ENCODE measurements at places on chromosomes 6 and 20.
A peak's percentile ranks its signal among the peaks of the same experiment; 100 is the strongest.

DNA sequence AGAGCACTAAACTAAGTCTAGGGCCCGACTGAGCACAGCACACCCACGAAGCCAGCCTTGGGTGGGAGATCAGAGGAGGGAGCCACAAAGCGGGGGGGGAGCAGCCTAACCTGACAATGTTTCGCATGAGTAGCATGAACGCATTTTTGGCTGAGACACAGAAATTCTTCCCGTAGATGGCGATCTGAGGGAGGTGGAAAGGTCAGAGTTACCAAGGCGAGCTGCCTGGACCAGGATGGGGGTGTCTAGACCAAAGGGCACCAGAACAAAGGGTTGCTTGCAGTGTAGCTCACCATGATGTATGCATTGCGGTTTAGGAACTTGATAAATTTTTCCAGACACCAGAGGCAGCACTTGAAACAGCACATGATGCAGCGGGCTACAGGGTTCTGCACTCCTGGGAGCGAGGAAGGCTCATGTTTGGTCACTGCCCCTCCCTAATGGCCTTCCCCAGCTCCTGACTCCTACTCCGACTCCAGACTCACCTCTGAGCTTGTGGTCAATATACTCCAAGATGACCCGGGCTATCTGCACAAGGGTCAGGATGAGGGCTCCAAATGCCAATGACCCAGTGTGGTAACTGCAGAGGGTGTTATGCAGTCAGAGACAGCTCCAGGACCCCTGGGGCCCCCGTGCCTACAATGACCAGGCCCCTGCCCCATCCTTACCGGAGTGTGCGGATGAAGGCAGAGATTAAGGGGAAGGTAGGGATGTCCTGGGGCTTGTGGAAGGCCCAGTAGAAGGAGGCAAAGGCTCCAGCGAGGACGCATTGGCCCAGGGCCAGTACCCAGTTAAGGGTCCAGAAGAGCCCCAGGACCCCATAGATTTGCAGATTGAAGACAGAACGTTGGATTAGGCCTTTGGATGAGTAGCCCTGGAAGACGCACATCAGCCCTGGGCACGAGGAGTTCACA, 2.8 kb upstream of the NEU1 start:
- no peak for DNase-seq

GRCh38 chr6:111776236-111777221, 96.7 kb downstream of the FYN start:
- DNase-seq = no peak

GRCh38 chr6:7916959-7917358, 6.4 kb upstream of the TXNDC5 start:
- no peak for DNase-seq

GRCh38 chr6:48183811-48184605, 73.0 kb upstream of the PTCHD4 start:
- no peak for DNase-seq

- DNase-seq = no peak
Measured at GRCh38 chr20:62418709-62419487, 8.4 kb downstream of the RBBP8NL start.

DNA sequence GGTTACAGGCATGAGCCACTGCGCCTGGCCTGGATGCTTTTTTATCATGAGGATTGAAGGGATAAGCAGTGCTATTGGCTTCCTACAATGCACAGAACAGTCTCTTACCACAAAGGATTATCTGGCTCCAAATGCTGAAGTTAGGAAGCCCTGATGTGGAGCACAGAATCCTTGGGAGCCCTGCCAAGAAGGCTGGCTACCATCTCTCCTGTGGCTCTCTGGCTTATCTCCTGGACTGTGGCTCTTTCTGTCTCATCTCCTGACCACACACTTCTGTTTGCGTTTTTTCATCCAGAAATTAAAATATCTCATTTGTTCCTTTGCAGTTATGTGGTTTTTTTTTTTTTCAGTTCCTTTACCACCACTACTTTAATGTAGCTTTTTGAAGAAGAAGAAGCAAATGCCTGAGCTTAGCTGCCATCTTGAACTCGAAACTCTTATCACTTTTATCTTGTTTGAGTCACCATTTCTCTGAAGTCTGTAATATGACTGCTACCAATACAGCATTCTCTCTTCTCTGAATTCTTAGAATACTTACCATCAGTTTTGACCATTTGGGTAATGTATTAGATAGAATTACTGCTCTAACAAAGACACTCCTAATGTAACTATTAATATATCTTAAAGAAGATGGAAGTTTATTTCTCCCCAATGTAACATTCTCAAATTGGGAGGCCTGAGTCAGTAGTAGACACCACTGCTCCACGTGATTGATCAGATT, 1044.7 kb downstream of the KIF16B start:
- no peak for DNase-seq

DNA sequence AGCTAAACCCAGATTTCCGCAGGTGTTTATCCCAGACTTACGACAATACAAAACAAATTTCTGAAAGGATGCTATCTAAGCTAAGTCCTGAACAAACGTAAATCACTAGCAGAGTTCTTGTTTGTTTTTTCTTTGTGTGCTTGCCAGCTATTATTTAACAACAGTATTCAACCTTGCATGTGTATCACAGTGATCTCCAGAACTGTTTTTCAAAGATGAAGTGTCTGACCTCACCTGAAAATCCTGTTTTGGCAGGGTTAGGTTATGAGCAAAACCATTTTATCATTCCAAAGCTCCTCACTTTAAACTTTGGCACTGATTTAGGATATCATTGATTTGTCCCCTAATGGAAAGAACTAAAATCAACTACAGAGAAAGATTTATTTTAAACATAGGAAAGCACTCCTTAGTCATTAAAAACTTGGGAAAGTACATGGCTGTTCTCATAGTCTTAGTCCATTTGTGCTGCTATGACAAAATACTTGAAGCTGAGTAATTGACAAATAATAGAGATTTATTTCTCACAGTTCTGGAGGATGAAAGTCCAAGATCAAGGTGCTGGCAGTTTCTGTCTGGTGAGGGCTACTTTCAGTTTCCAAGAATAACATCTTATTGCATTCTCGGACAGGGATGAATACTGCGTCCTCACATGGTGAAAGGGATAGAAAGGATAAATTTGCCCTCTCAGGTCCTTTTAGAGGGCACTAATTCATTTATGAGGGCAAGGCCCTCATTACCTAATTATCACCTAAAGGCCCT, 20.8 kb upstream of the BMP5 start:
- DNase-seq = no peak

DNA sequence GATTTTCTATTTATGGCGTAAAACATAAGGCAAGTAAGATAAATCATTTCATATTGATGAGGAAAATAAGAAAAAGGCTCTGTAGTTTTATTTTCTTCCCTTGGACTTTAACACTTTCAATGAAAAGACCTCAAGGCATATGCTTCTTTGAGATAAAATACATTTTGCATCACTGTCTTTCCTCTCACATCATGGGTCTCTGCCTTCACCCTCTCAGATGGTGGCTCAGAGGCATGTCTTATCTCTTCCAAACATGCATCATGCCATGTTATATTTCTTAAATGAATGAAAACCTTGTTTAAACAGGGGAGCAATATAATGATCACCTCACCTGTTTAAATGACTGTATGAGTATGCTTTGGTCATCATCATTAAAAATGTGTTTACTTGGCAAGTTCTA, 59.3 kb downstream of the PRL start:
- DNase-seq = no peak

GRCh38 chr6:20312606-20313005, 89.1 kb upstream of the E2F3 start:
- DNase-seq = no peak

GRCh38 chr20:34896086-34896621, 19.7 kb downstream of the ACSS2 start:
- DNase-seq = no peak

GRCh38 chr6:162058281-162058875, 669.2 kb downstream of the PRKN start:
- no peak for DNase-seq

GRCh38 chr20:59577809-59578435, 26.4 kb upstream of the PHACTR3 start:
- DNase-seq = no peak

DNA sequence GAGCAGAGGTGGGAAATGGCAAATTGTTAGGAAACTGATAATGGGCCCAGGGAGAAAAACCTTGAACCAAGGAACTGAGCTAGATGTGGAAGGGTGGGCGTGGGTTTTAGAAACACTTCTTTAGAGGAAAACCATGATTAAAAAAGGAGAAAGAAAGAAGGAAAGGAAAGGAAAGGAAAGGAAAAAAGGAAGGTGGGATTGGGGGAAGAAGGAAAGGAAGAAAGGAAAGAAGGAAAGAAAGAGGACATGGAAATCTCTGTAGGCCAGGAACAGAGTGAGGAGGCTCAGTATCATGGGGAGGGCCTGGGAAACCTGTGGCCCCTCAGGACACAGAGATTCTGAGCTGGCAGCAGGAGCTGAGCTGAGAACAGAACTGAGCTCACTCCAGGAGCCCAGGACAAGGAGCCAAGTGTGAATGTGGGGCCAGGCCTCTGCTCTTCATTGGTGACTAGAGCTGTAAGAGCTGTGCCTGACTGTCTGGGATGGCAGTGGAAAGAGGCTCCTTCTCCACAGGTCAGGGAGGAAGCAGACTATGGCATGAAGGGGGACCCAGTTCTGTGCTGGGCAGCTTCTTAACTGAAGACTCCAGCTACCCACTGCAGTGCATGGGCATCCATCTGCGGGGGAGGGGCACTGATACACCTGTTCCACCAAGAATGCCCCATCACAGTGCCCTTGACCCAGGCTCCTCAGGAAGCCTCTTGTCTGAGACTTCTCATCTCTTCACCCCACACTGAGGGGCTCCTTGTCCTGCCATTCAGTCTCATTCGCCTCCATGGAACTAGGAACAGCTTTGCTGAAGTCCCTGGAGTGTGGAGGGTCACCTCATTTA, 116.1 kb upstream of the BACH2 start:
- no peak for DNase-seq

GRCh38 chr6:81451787-81452186, 300.7 kb downstream of the TENT5A start:
- DNase-seq = no peak

DNA sequence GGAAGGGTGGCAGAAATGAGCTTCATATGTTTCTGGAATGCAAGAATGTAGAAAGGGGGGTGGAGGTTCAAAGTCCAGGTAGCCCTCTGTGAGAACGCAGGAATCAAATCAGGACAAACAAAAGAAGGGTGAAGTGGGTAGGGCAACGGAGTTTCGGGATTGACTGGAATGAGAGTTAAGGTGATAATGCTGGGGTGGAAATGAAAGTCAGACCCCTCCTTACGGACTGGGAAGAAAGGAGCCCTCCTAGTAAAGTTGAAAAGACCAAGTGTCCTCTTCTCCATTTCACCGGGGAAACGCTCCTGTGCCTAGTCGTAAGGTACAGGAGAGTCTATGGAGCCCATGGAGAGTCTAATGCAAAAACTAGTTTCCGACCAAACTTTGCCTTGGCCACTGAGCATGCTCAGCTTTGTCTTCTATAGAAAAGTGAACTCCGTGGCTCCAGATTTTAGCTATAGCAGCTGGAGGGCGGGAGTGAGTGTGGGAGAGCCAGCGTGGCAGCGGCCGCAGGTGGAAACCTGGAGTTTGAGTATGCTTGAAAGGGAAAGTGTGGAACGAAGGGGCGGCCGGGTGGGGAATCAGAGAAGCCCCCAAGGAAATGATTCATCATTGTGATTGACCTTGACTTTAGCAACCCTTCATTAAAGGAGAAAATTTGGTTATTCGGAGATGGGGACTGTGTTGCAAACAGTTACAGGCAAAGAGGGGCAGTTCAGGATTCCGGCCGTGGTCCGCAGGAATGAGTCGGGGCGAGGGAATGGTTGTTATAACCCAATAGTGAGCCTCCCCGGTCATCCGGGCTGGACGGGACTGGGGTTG, 1.3 kb upstream of the LRRC1 start:
- DNase-seq = peak; percentile 25

DNA sequence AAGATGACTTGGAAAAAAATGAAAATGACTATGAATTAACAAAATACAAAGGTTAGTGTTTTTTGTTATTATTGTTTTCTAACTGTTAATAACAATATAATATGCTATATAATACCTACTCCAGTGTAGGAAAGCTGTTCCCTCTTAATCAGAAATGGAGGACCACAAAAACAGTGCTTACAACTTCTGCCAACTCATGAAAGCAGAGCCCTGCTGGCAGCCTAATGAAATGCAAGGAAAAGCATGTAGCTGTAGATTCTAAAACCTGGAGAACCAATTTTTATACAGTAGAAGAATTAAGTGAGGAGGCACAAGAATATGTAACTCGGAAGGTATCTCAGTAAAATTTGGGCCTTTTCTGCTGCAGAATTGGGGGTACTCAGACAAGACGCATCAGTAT, 29.4 kb downstream of the PHIP start:
- DNase-seq = peak; percentile 20

DNA sequence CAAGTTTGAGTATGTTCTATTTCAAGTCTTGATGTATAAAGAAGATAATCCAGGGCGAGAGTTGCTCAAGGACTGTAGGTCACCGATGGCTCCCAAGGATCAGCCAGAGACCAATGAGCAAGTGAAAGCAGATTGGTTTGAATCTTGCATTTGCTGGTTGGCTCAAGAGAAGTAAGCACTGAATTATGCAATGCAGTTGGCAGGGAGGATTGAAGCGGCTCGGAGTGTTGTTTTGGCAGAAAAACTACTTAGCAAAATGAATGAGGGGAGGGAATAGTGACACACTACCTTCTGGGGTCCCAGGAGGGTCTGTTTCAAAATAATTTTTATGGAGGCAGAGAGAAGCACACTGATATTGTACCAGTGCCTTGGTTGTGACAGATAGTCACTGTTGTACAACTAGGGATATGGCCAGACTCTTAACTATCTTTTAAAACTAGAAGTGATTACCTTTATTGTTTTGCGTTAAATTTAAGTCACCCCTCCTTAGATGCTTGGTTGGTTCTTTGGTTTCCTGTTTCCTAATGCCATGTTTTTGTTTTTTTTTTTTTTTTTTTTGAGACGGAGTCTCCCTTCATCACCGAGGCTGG, 15.7 kb downstream of the SASH1 start:
- DNase-seq = peak; percentile 8

DNA sequence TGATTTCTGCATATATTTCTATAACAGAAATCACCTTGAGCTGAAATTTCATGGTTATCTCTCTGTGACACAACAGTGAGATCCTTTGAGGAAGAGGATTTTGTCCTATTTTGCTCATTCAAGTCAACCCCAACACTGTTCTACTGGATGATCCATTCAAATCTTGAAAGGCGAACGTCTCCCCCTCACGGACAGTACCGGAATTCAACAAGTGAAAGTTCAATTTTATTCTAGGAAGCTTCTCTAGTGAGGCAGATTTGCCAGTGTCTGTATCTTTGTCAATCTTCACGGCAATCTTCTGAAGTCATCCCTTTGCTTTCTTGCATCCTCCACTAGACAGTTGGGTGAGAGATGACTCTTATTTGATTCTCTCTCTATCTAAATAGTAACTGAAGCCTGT, 91.7 kb upstream of the PDE7B start:
- no peak for DNase-seq

GRCh38 chr6:108632441-108632840, 71.7 kb downstream of the FOXO3 start:
- DNase-seq = no peak

GRCh38 chr6:148261470-148261869, 81.2 kb upstream of the SASH1 start:
- no peak for DNase-seq

Measured in inflammatory macrophage (primary cell).